ENCODE measurements at places on chromosomes 6 and 20.

DNA sequence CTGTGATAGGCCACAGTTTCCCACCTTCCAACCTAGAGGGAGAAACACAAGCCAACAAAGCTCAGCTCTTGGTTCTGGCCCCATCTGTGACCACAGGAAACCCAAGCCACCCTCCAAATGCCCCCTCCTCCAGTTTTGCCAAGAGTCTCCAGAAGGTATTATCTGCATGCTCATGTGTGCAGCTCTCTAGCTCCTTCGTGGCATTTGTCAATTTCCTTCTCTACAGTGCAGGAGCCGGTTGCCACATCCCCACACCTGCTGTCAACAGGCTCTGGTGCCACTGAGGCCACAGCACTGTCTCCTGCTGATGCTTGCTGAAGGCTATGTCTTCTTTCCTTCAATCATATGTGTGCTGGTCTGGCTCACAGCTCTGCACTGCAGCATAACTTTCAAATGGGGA lies 177.2 kb downstream of the CLIC5 start:
- DNase-seq = no peak

DNA sequence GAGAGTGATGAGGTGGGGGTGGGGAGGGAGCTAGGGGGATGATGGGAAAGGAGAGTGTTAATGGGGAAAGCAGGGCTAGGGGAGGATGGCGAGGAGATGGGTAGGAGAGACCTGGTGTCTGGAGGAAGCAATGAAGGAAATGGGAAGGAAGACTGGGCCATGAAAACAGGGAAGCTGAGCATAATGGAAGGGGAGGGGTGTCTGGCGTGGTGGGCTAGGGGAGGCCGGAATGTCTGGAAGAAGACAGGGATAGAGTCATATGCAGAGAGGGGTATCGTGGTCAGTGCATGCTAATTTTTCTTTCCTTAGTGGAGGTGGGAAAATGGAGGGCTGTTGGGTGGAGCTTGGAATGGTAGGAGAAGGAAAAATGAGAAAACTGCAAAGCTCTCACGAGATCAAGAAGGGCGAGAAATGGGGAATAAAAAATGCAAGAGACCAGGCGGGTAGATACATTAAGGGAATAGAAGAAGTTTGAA lies 423 bp downstream of the KLHDC3 start:
- no peak for DNase-seq

DNA sequence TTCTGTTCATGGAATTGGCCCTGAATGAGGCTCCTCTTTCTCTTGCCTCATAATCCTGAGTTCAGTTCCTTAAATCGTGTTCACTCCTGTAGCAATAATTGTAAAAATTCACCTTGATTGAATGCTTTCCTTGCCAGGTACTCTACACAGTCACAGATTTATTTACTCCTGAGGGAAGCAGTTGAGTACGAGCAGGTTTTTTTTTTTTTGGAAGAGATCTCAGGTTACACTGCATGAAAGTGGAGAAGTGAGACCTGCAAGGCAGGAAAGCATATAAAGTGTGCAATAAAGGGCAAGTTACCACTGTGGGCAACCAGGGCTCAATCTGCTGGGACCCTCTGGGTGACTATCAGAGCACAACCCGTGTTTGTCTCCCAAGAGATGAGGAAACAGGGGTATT lies 93.0 kb upstream of the DOK5 start:
- DNase-seq = no peak

- DNase-seq = no peak
Measured at GRCh38 chr6:22027040-22027725, 269.7 kb downstream of the PRL start.

DNA sequence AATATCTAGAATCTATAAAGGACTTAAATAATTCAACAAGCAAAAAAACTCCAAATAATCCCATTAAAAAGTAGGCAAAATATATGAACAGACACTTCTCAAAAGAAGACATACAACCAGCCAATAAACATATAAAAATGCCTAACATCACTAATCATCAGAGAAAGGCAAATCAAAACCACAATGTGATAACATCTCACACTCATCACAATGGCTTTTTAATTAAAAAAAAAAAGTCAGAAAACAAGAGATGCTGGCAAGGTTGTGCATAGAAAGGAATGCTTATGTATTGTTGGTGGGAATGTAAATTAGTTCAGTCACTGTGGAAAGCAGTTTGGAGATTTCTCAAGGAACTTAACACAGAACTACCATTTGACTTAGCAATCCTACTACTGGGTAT lies 979.6 kb upstream of the MAP3K7 start:
- no peak for DNase-seq

- DNase-seq = no peak
Measured at GRCh38 chr20:63782051-63782471, 42.5 kb downstream of the SLC2A4RG start.

GRCh38 chr20:39611901-39612300 lies 649.8 kb downstream of the DHX35 start:
- no peak for DNase-seq

DNA sequence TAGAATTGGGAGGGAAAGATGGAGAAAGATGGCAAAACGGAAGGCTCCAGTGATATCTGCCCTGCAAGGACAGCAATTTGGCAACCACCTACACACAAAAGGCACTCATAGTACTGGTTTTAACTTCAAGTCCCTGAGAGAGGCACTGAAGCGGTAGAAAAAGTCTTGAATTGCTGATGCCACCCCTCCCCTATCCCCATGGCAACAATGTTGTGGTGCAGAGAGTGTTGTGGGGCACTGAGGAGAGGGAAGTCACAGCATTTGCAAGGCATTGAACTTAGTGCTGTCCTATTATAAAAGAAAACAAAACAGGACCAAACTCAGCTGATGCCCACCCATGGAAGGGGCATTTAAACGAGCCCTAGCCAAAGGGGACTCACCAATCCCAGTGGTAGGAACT lies 343.7 kb downstream of the HAO1 start:
- DNase-seq = peak; percentile 9

GRCh38 chr6:44898296-44898930 lies 429.7 kb upstream of the RUNX2 start:
- DNase-seq = peak; percentile 7

DNA sequence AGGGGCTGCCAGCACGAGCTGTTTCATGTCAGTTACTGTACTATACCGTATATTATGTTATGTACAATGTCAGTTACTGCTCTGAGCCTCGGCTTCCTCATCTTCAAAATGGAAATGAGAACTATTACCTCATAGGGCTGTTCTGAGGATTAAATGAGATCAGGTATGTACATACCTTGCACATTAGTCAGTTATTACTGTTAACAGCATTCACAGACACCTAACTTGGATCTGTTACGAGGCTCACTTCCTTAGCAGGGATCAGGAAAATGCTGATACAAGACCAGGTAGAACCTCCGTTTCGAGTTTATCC lies 69.7 kb upstream of the TBC1D7 start:
- DNase-seq = no peak

GRCh38 chr20:4483486-4483885 lies 238.2 kb upstream of the PRND start:
- DNase-seq = no peak

DNA sequence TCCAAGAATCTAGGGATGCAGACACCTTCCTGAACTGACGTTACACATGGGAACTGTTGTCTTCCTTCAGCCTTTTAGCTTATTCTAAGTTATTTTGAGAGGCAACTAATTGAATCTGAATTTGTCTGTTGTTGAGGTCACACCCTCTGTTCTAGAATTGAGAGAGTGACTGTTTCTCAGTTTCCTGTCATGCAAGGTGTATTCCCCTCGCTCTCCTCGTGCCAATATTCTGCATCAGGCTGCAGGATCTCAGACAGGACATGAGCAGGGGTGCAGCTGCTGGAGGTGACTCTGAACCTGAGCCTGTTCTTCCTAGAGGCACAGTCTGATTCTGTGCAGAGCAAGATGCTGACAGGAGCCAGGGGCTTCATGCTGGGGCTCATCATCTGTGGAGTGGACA lies 52.5 kb downstream of the HLA-DPB1 start:
- DNase-seq = no peak

GRCh38 chr20:31815408-31816188 lies 3.6 kb upstream of the MYLK2 start:
- peak; percentile 56 for DNase-seq

DNA sequence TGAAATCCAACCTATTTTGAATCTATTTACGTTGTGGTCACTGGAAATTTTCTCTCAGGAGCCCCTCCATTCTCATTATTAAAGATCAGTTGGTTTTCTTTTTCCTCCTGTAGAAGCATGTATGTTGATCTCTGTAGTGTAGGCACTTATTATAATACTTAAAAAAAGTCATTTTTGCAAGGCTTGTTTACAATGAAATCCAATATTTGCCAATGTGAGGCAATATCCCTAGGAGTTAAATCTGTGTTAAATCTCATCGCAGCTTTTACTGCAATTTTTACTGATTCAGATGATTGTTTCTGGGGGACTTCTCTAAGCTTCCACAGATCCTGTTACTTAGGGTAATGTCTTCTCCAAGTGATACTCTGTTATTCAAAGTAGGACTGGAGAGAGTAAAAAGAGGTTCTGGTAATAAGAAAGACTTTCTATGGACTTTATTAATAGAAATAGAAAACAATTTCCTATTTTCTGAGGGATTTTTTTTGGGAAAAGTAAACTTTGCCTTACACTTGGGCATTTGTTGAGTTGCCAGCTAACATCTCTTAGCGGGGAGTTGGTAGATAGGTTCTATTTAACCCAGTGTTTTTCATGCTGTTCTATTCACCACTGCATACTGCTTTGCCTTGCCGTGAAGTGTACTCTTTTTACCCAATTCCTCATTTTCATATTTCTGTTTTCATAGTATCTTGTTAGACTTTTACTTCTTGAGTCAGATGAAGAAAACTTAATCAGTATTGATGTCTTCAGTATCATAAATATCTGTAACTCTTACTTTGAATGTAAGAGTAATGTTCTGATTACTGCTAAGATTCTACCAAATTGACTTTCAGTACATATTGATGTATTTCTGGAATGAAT lies 48.6 kb downstream of the CDKAL1 start:
- DNase-seq = no peak

DNA sequence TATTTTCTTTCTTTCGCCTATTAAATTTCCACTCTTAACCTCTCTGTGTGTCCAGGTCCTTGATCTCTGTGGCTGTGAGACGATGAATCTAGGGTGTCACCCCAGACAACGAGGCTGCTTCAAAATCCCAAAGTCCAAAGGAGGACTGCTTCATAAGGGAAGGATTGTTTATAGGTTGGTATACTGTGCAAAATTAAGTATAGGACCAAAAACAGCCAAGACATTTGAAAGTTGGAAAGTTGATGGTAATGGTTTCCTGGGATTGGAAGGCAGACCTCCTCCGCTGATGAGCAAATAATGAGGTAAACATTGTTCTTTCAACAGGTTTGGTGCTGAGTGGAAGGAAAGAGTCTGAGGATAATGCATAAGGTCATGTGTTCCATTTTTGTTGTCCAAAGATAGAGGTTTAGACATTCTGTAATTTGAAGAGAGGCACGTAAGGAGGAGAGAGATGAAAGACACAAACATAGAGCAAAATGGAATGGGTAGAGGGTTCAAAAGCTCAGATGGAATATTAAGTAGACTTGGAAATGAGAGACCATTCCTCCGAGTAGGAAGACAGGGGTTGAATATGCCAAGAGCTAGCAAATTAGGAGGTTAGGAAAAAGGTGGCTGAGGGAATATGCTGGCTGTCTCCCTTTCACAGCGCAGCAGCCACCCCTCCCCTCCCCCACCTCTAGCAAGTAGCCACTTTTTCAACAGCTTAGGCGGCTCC lies 24.8 kb downstream of the ZNF311 start:
- DNase-seq = peak; percentile 23

- no peak for DNase-seq
Measured at GRCh38 chr20:39554341-39554740, 592.2 kb downstream of the DHX35 start.

DNA sequence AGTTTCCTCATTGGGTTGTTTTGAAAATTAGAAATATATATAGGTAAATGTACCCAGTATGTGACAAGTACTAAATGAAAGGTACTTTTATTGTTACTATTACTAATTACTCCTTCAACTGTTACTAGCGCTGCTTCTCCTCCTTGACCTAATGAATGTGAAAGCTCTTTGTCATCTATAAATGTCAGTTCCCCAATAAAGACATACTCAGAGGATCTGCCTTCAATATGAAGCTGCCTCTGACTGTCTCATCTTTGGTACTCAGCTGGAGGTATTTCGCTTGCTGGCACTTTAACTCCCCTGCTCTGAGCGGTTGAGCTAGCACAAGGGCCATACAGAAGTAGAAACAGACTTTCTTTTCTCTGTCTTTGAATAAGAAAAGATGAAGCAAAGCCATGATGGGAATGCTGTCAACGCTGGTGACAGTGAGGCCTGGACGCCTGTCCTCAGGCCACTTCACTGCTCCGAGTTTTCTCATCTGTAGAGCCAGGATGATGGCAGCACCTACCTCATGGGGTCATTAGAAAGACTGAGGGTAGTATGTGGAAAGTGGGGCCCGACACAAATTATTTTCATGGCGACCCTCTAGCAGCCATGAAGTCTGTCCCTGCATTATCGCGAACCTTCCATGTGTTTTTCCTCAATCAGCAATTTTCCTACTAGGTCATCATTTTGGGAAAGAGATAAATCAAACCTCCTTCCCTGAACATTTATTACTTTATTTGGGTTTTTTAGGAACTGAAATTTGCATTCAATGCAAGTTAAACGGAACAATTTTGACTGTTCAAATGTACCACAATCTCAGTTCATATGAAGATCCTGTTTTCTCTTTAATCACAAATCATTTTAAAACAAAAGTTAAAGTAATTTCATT lies 55.9 kb upstream of the SNX9 start:
- DNase-seq = no peak

DNA sequence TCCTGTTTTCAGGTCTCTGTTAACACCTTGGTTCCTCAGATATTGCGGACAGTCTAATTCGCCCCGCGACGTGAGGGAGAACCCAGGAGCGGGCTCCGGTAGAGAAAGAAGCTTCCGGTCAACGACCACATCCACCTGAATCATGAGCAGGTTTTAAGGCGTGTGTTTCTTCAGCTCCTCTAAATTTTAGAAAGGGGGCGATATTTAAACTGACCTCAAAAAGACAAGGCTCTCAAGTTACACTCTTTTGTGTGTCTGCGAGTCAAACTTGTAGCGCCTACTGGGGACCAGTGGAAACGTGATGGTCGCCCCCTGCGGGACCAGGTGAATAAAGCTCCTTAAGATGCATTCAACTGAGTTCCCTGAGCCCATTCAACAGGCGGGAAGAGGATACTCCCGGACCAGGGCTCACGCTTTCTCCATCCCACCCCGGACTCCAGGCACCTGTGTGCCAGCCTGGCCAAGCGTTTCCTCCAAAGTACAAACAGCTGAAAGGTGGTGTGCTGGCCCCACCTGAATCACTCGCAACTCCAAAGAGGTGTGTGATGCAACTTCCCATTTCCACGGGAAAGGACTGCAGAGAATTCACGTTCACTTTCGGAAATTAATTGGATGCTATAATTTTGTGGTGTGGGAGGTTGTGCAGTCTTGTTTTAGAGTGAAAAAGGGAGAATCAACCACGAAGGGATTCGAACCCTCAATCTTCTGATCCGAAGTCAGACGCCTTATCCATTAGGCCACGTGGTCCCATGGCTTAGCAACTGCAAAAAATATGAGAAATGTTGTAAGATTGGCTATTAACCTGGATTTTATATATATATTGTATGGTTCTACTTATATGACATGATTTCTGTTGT lies 17.0 kb downstream of the GPX5 start:
- peak; percentile 76 for DNase-seq

- DNase-seq = peak; percentile 18
Measured at GRCh38 chr6:17431581-17431980, 38.2 kb downstream of the CAP2 start.

Measured in iPS-NIHi11 (cell line).